Right atrium auricular region (tissue), 2 donors: ENCODE measurements at places on chromosomes 4 and X.

DNA sequence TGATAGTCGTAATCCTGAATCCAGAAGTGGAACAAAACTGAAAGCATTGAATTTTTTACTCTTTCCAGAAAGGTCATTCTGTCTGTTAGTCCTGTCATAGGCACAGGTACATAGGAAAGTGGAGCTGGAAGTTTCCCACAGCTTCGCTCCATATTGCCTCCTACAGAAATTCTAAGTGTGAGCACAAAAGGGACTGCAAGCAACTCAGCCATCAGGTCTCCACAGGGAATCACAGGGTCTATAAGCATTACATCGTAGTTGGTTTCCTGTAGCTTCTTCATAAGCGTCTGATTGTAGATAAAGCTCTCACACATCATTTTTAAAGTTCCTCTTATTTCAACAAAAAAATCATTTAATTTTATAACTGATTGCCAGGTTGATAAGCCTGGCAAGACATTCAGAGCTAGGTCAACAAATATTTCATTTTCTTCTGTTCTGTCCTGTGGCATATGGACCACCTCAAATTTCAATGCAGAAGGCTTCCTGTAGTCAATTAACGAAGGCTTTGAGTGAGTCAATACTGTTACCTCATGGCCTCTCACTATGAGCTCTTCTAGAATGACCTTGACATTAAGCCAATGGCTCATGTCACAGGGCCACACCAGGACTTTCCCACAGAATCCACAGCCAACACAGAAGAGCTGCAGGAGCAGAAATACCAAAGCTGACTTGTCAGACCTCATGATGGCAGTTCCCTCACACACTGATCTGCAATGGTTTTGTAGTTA lies at the start of gene UGT2A3:
UGT2A3 (minus strand) TSS at position 727 of the 728 bp plus-strand sequence; CDS start at position 683, 44 bp downstream.
- no peaks in the 10 kb centered on the region for H3K4me1 ChIP-seq
- H3K4me3 ChIP-seq, result no peak within 1 kb of the TSS
- DNase-seq, result no peak
- H3K27me3 ChIP-seq, result no peaks in the 10 kb centered on the region

- H3K27me3 ChIP-seq, result no peaks in the 10 kb centered on the region
- peak overlapping the region; percentile 82 for H3K27ac ChIP-seq
- H3K4me1 ChIP-seq, result no peaks in the 10 kb centered on the region
Observed at GRCh38 chrX:154485150-154486051, 1.0 kb downstream of the UBL4A start.

- H3K27ac ChIP-seq, result no peak overlapping the region
- no peaks in the 10 kb centered on the region for H3K4me1 ChIP-seq
- H3K27me3 ChIP-seq, result no peaks in the 10 kb centered on the region
- no peak overlapping the region for H3K4me3 ChIP-seq
Observed at GRCh38 chr4:55440786-55441185, 45.0 kb downstream of the TMEM165 start.

- H3K36me3 ChIP-seq, result no peaks in the 10 kb centered on the region
- no peak overlapping the region for H3K27ac ChIP-seq
- no peak overlapping the region for H3K4me3 ChIP-seq
- H3K27me3 ChIP-seq, result no peaks in the 10 kb centered on the region
- H3K4me1 ChIP-seq, result no peaks in the 10 kb centered on the region
- no peak for DNase-seq
Observed at GRCh38 chrX:154074199-154074598, 23.3 kb downstream of the MECP2 start.

- no peak overlapping the region for H3K4me3 ChIP-seq
- H3K4me1 ChIP-seq, result no peaks in the 10 kb centered on the region
- H3K27me3 ChIP-seq, result no peaks in the 10 kb centered on the region
- H3K27ac ChIP-seq, result no peak overlapping the region
- DNase-seq, result no peak
Observed at GRCh38 chr4:16916719-16917337, 18.4 kb upstream of the LDB2 start.
